AML-193 (cell line): ENCODE measurements at places on chromosomes 12 and 14.

- DNase-seq: no peak
These were observed 737.6 kb downstream of the SLC16A7 start for GRCh38 chr12:60333461-60333860.

DNA sequence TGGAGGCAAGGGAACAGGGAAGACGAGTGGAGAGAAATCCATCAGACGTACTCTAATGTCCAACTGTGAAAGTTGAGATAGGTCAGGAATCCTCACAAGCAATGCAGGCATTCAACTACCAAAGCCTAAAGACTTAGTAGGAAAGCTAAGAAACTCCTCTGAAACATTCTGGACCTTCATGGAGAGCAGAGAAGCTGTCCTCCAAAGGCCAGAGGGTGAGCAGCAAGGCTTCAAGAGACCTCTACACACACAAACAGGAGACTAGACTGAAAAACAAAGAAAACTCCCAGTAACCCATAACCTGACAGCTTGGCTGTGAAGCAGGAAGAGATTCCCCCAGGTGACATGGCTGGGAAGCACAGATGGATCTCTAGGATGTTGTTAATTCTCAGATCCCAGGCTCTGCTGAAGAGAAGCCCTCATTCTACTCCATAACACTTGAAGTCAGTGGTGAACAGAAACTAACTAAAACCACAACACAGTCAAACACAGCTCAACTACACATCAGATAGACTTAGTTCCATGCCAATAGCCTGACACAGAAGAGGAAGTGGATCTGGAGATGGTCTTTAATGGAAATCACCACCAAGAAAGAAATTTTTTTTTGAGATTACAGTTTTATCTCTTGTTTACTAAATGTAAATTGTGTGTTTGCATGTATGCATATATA lies 23.2 kb upstream of the LYZ start:
- DNase-seq: no peak

- no peak for DNase-seq
These were observed 51.6 kb upstream of the PIWIL1 start for GRCh38 chr12:130286041-130286440.

DNA sequence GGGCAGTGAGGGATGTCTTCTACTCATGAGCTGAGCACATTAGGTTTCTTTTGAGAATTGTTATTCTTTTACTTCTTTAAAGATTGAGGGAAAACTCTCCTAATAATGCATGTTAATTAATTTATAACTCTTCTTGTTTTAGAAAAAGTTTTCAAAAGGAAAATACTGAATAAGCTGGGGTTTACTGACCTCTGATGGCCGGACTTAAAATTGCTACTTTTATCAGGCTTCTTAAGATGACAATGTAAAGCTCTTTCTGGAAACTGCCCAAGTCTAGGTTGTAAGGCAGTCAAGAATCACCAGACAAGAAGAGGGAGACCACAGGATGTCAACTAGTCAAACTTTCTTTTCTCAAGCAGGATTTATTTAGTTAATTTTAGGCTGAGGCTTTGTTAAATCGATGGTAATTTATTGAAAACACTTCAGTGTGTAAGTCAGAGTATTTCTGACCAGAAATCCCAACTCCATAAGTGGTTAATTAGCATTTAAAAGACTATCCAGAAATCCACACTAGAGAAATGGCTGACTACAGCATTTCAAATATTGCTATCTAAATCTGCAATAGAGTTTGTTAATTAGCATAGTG lies 82.1 kb downstream of the AVPR1A start:
- DNase-seq: peak; percentile 65

- no peak for DNase-seq
These were observed 12.5 kb upstream of the STRN3 start for GRCh38 chr14:31038521-31039166.

DNA sequence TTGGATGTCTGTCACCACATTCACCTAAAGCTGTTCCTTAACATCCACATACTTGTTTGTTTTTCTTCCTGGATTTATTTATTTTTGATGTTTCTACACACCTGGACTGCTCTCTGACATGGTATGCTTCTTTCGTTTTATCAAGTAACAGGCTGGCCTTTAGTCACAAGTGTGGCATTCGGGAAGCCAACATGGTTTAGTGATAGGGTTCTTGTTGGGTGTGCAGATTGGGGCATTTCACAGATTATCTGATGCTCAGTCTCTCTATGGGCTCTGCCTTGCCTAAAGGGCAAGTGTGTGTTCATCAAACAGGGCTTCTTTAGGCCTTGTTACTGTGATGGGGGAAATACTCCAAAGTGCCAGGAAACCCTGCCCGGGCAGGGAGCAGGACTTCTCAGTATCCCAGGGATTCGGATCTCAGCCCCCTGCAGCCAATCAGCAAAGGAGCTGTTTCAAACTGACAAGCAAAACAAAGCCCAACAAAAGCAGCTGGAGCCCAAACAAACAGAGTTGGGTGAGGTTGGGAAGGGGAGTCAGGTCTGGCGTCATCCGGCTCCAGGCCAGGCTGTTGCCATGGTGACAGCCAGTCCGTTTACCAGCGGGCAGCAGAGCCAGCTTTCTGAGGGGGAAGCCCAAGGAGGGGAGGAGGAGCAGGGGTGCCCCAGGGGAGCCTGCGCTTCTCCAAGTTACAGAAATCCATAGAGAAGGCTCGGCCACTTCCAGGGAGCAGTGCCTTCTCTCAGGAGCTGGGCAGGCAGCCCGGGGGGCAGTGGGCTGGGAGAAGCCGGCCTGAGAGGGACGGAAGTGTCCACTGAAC lies 31.9 kb downstream of the FOS start:
- no peak for DNase-seq

DNA sequence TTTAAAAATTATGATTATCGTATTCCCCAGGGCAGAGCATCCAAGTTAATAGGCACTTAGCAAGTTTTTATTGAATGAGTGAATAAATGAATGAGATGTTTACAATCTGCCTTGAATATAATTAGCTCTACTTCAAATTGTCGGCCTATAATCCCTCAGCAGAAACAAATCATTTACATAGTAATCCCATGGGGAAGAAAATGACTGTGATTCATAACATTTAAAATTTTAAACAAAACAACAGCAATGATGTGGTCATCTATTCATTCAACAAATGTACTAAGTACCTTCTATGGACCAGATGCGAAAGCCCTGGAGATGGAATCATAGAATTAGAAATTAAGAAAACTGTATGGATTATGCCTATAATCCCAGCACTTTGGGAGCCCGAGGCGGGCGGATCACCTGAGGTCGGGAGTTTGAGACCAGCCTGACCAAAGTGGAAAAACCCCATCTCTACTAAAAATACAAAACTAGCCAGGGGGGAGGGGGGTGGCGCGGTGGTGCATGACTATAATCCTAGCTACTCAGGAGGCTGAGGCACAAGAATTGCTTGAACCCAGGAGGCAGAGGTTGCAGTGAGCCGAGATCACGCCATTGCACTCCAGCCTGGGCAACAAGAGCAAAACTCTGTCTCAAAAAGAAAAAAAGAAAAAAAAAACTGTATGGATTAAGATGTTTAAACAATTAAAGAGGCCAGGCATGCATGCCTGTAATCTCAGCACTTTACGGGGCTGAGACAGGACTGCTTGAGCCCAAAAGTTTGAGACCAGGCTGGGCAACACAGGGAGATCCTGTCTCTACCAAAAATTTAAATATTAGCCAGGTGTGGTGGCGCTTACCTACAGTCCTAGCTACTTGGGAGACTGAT lies 17.7 kb upstream of the MDM2 start:
- DNase-seq: no peak

DNA sequence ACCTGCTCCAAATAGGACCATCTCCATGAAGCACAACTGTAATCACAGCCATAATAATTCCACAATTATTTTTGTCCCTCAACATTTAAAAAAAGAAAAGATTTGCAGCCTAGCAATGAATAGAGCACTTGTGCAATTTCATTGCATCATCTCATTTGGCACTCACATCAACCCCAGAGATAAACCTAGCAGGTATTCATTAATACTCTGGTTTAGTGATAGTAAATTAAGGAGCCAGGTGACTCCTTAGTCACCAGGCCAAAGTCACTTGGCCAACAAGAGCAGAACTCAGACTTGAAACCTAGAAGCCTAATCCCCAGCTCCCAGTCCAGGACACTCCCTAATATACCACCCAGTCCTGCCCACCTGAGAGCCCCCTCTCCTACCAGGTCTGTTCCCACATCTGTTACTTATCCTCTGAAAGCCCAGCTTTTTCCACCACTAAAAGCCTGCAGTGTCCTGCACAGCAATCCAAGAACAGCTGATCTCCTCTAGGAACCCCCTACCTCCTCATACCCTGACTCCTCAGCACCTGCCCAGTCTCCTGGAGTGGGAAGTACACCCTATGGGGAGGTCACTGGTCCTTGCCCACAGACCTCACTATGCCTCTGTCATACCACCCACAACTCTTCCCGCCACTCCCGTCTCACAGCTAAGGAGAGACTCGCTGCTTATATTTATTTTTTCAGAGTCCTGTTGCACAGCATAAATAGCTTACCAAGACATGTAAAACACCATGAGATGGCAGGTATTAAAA lies 22.1 kb downstream of the OR10P1 start:
- no peak for DNase-seq

DNA sequence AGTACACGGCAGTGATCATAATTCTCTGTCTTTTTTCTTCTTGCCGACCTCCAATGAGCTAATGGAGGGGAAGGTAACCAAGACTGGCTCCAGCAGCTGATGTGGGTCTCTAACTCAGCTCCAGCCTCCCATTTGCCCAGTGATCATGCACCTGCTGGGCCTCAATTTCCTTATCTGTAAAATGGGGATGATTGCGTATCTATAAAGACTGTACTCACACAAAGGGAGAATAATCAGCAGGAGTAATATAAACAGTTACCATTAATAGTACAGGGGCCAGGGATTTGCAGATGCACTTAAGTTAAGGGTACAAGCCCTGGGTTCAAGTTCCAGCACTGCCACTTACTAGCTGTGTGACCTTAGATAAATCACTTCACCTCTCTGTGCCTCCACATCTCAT lies 204.9 kb upstream of the LHX5 start:
- DNase-seq: no peak

- DNase-seq: peak; percentile 37
These were observed 8.9 kb downstream of the GTF2A1 start for GRCh38 chr14:81211844-81212243.

- DNase-seq: peak; percentile 24
These were observed 157.6 kb downstream of the AACS start for GRCh38 chr12:125222876-125223275.

- DNase-seq: no peak
These were observed 12.0 kb downstream of the KRT5 start for GRCh38 chr12:52508211-52508610.

GRCh38 chr14:104019806-104020205 lies 65.7 kb upstream of the ASPG start:
- no peak for DNase-seq

DNA sequence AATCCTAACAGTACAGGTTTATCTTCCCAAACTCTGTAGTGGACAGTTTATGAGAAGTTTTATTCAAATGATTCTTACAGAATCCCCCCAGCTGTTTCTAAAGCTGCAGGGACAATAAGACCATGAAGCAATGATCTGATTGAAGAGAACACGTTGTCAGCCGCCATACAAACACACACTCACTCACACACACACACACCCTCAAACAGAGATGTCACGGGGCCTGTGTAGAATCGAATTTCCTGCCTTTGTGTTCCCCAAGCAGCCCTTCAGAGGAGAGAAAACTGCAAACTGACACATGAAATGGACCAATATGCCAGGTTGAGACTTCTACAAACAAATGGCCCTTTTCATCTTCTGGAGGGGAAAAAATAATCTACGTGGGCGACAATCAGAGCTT lies 80.5 kb upstream of the TBX3 start:
- no peak for DNase-seq

- no peak for DNase-seq
These were observed 40.2 kb downstream of the CYP46A1 start for GRCh38 chr14:99724196-99724891.

- DNase-seq: no peak
These were observed 430.5 kb downstream of the DPF3 start for GRCh38 chr14:72463291-72463866.

DNA sequence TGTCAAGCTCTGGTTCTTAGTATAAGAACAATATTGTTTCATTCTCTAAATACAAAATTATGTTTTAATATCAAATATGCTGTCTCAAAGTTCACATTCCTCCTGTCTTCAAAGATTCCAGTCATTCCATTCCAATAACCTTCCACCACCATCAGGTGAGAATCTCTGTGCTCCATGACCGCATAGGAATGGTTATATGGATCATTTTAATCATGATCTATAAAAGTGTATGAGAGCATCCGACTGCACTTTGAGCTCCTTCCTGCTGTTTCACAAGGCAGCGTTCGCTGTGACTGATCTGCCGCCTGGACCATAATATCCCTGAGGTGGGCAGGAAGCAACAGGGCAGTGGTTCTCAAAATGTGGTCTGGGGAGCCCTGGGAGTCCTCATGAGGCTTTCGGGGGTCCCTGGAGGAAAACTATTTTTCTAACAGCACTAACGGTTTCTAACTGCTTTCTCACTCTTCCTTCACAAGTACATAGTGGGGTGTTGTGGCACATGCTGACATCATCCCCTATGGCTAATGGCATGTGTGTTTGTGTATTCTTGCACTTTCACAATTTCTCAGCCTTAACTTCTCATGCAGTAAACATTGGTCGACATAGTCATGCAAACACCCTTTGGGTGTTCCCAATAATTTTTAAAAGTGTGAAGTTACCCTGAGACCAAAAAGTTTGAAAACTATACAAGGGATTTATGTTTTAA lies 137.4 kb downstream of the ANO2 start:
- DNase-seq: no peak

- DNase-seq: peak; percentile 83
These were observed 49.9 kb upstream of the PLEKHG3 start for GRCh38 chr14:64654246-64654900.

DNA sequence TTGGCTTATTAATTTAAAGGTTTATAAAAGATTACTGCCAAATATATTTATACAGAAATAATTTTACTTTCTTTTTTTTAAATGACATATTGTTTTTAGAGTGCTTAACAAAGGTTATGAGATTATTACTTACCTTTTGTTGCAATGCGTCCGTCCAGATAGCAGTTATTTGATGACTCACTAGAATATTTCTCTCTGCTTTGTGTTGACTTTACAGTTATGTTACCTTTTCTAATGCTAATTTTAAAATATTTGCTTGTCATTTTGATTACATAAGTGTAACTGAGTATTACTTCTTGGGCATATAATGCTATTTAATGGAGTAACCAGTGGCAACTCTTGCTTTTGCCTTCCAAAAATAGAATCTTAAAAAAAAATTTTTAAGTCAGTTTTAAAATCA lies 6.3 kb upstream of the PZP start:
- no peak for DNase-seq

DNA sequence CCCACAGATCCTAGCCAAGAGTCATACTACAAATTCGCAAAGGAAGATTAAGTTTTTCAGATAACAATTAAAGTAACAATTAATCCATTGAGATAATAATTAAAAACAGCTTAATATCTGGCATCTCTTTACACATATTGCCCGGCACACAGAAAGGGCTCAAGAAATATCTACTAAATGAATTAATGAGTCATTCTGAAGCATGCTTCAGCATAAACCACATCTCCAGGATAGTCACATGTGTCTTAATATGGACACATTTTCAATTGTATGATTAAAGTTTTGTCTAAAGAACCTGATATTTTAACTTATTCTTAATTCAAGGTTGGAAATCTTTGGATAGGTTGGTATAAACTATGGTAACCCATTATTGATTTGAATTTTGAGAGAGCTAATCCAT lies 9.6 kb downstream of the ITPR2 start:
- no peak for DNase-seq
